ENCODE measurements at places on chromosomes 6 and 20.

DNA sequence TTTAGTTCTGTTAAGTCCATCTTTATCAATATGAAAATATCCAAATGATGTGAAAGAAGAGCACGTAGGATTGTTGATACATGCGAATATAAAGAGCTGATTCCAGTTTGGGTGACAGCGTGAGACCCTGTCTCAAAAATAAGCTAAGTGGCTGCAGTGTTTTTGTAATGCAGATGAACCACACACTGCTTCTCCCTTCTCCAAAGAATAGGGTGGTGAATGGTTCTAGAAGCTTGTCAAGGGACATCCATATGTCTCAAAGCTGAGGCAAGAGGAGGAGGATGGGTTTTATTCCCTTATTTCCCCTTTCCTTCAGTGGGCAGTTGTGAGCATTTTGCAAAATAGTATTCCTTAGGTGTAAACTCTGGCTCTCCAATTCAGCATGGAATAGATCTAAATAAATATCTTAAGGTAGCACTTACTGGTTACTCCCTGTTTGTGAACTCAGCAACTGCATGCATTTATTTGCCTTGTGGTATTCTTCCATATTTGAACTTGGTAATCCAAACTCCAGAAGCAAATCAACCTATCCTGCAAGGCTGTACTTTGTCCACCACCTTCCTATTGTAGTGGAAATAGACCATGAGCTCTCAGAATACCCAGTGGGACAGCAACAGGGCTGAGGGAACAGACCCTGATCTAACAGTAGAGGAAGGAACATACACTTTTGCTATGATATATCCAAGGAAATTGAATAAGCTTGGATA, 38.0 kb downstream of the XRN2 start:
- DNase-seq: no peak

DNA sequence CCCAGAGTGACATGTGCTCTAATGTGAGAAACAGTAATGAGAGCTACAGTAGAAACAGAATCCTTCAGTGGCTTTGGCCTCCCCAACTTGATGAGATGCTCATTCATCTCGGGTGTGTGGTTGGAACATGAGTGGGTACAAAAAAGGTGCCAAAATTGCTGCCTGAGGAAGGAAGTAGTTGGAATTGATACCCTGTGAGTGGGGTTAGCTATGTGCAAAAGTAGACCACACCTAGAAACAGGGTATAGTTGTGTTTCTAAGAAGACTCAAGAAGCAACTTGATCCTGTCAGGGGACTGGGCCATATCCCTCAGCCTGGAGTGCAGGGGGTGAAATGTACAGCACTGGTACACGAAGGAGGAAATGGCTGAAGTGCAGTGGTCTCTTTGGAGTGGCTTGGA, 206.4 kb upstream of the SUPT3H start:
- DNase-seq: no peak

DNA sequence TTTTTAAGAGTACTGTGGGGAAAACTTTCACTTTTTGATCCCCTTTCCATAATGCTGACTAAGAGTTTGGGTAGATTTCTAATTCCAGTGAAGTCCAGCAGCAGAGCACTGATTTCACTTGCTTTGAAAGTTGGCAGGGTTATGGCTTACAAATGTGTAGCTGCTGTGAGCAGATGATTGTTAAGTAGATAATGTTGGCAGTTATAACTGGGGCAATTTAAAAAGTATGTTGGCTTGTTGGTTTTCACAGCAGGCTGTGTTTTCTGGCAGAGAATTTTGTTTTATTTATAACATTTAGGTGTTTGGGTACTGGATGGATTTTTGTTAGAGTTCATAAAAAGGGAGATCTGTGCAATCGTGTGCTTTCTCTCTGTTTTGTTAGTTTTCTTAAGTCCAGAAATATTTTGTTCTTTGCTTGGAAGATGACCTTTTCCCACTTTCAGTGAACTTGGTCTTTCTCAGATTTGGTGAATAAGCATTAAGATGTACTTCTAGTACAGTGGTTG, 31.4 kb downstream of the AFDN start:
- DNase-seq: no peak

GRCh38 chr6:169140986-169141495, 112.6 kb downstream of the THBS2 start:
- DNase-seq: peak; percentile 40

- DNase-seq: peak; percentile 36
Observed at GRCh38 chr6:156828280-156828703, 51.1 kb downstream of the ARID1B start.

GRCh38 chr6:63807056-63807455, 171.5 kb downstream of the PHF3 start:
- no peak for DNase-seq

- DNase-seq: no peak
Observed at GRCh38 chr6:3561725-3562124, 104.9 kb upstream of the SLC22A23 start.

DNA sequence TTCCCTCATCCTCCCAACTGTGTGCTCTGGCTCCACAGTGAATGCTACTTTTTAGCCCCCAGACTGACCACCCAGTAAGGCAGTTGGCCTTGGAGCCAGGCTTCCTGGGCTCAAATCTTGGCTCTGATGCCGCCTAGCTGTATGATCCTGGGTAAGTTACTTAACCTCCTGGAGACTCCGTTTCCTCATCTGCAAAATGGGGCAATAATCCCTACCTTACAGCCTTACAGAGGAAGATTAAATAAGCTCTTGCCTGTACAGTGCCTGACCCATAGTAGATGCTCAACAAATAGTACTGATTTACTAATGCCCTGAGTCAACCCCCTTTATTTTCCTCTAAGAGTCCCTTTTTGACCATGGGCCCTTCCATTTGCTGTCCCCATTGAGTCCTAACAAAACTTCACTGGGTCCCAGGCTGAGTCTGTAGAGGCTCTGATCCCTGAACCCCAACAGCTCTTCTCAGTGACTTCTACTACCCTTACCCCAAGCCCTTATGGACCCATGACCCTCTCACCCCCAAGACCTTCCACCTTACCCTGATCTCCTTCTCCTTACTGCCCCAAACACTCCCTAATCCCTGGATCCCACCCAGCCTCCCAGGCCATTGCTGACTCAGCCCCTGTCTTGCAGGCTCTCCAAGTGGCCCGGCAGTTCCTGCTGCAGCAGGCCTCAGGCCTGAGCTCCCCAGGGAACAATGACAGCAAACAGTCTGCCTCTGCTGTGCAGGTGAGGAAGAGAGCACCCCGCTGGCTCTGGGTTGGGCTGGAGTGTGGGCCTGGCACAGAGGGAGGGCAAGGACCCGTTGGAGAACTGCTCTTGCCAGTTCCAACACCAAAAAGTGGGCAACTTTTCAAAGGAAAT, 31.4 kb downstream of the FOXP4 start:
- no peak for DNase-seq

- DNase-seq: no peak
Observed at GRCh38 chr6:43520097-43520496, 3.2 kb downstream of the POLR1C start.

- DNase-seq: no peak
Observed at GRCh38 chr20:30419466-30419865, 838.0 kb upstream of the DEFB115 start.

DNA sequence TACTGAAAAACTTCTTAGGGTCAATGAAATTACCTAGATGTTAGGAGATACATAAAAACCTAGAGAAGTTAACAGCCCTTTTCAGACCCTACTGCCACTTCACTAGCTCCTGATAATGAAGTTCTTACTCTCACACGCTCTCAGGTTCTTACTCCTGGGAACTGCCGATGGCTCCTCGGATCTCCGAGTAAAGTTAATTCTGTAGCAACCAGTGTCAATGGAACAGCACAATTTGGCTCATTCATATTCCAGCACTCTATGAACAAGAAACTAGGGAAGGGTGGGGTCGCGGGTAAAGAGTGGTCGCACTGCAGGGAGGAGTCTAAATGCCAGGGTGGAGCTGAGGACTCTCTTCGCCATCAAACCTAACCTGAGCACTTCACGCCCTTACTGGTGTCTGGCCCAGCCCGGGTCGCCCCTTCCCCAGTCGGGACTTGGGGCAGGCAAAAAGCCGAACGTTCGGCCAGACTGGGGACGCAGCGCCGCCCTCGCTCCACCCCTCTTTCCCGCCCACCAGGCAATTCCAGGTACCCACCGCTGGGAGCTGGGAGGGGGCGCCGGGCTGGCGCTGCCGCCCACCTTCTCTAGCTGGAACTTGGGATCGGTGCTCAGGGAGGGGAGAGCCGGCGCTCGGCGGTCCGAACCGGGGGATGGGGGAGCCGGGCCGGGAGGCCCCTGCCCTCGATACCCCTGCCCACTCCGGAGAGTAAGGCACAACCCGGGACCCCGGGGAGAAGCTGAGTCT, 744 bp downstream of the RAB23 start:
- DNase-seq: peak; percentile 49

DNA sequence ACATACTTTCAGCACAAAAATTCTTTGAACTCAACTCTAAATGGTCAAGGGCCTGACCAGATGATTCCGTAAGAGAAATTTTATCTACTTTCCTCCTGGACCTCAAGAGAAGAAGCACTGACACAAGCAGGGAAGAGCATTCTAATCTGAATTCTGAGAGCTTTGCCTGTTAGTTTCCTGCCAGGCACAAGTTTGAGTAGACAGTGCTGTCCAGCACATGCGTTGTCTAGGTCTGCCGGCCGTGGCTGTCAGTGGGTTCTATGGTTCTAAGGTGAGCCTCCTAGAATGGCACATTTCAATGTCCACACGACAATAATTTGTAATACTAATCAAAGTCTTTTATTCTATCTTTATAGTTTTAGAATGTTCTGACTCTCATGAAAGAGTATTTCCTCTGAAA, 91.9 kb downstream of the RFPL4B start:
- no peak for DNase-seq

DNA sequence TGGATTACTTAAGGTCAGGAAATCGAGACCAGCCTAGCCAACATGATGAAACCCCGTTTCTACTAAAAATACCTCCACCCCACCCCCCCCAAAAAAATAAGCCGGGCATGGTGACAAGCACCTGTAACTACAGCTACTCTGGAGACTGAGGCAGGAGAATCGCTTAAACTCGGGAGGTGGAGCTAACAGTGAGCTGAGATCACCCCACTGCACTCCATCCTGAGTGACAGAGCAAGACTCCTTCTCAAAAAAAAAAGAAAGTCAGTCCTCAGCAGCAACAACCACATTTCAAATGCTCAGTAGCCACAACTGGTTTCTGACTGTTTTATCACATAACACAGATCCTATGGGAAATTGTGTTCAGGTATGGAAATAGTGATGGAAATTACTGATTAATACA, 135.3 kb downstream of the HFE start:
- no peak for DNase-seq

DNA sequence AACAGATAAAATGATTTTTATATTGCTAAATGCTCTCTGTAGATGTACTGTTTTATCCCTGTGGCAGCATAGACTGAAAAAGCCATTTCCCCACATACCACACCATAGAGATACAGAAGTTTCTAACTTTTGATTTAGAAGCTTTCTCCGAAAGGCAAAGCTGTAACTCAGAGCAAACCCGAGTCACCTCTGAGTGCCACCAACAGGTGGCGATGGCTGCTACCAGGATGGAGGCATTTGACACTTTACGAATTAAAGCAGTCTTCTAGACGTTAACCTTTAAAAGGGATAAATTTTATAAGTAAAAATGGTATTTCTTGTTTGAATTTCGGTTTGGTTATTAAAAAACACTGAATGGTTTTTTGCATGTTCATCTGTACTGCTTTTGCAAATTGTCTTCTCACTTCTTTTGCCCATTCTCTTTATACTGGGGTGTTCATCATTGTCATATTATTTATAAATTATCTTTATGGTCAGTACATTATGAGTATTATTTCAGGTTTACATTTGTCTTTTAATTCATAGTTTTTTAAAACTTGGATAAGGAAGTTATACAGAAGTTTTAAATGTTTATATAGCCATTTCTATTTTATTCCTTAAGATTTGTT, 201.0 kb upstream of the CEP162 start:
- DNase-seq: no peak

DNA sequence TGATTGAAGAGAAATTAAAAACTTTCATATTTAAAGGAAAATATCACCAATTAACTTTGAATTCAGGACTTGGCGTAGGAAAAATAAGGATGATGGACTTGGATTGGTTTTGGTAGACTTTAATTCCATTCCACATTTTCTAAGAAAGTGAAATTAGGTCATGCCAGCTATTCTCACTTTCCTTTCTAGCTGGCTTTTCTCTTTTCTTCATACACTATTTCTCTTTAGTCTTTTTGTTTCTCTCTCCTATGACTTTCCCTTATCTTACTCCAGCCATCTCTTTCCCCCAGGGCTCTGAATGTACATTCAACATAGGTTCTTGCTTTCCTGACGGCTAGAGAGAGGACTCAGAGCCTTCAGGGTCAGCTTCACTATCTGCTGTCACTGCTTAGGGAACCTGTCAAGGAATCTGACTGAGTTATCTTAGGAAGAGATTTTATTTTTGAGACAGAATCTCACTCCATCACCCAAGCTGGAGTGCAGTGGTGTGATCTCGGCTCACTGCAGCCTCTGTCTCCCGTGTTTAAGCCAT, 61.4 kb upstream of the MCM9 start:
- DNase-seq: no peak

DNA sequence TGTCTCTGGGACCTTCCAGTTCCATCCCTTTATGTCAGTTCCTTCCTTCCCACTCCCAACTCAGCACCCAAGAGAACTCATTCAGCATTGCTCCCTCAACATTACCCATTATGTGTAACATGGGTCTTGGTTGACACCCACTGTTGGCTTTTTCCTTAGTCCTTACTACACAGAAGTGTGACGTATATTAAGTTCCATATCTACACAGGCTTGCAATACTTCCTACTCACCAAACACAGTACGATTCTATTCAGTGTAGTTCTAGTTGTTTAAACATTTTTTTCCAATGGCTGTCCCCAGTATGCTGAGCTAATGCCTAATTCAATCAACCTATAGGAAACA, 37.7 kb downstream of the ARHGAP18 start:
- DNase-seq: no peak

DNA sequence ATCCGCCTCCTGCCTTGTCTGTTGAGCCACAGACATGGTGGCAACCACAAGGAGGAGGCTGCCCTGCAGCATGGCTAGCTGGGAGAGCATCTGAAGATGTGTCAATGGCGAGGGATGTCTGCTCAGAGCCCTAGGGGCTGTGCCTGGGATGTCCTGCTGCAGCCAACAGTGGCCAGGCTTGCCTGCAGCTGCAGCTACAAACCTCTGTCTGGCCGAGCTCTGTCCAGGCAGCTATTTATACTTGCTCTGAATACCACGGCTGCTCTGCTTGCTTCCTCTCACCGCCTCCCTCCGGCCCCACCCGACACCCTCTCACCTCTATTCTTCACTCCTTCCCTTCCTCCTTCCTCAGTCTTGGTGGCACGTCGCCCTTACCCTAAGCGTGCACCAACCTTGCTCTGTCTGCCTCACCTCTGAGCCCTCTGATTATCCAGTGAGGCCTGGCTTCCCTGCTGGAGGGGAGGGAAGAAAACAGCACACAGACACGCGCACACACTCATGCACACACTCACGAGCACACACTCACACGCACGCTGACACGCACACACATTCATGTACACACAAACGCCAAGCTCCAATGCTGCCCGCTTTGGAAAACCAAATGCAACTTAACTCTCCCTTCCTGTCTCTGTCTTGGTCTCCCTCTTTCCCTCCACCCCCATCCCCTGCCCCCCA, at the start of gene ANGPT4:
Gene ANGPT4, minus strand, starts transcription at position 210 of the 675 bp plus-strand sequence. Its CDS starts 120 bp downstream, at position 90.
- DNase-seq: no peak

DNA sequence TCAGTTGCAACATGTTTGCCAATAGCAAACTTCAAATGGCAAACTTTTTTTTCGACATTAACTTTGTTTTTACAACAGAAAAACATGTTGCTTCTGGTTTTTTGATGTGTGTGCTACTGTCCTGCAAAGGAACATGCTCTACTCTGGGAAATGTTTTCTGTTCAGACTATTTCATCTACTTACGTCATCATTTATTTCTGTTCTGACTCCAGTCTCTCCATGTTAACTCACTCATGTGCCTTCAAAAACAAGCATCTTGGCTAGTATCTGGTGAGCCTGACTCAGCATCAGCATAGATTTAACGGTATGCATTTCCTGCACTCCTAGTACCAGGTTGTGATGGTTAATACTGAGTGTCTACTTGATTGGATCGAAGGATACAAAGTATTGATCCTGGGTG, 36.1 kb upstream of the MAP7 start:
- DNase-seq: no peak
